ENCODE measurements at places on chromosomes 1 and 21.

DNA sequence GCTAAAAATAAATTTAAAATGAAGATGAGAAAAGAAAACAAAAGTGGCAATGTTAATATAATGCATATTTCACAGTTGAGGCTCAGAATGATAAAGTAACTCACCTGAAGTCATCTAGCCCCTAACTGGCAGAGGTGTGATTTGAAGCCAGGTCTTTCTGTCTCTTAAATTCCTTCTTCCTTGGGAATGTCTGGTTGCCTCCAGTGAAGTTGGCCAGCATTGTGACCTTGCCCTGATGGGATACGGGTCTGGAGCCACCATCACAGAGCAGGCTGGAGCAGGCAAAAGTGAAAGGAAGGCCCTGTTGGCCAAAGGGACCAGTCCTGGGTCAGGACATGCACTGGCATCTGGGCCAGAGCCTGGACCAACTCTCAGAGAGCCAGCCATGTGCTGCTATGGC is 111.7 kb downstream of the EPHB2 start:
- DNase-seq: no peak

- no peak for DNase-seq
Measured at GRCh38 chr1:18093193-18093592, 14.4 kb upstream of the IGSF21 start.

GRCh38 chr1:118117521-118117920 is 67.5 kb downstream of the SPAG17 start:
- DNase-seq: no peak

GRCh38 chr1:113686891-113687618 is 72.2 kb downstream of the PHTF1 start:
- DNase-seq: no peak

DNA sequence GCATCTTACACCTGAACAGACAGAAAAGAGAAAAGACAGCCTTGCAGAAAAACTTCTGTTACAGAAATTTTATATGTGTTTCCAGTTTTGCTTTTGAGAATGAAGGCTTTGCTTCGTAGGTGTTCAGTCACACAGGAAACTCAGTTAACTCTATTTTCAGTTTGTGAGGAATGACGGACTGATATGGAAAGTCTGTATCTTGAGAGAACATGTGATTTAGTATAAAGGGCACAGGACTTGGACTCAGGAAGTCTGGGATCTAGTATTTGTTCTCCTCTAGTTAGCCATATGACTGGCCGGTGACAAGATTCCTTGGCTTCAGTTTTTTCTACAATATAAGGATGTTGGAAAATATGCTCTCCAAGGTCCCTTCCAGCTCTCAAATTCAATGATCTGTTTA is 149.1 kb downstream of the OLFM3 start:
- no peak for DNase-seq

- no peak for DNase-seq
Measured at GRCh38 chr1:181397845-181398244, 85.5 kb upstream of the CACNA1E start.

GRCh38 chr21:44299458-44300261 is at the start of gene PFKL:
TSS of gene PFKL (plus strand) at chr21:44300053. CDS start at chr21:44300106, 53 bp downstream.
- DNase-seq: peak; percentile 39

- no peak for DNase-seq
Measured at GRCh38 chr21:31268090-31268489, 76.0 kb downstream of the TIAM1 start.

GRCh38 chr1:87428367-87428766 is 99.7 kb downstream of the LMO4 start:
- DNase-seq: no peak

DNA sequence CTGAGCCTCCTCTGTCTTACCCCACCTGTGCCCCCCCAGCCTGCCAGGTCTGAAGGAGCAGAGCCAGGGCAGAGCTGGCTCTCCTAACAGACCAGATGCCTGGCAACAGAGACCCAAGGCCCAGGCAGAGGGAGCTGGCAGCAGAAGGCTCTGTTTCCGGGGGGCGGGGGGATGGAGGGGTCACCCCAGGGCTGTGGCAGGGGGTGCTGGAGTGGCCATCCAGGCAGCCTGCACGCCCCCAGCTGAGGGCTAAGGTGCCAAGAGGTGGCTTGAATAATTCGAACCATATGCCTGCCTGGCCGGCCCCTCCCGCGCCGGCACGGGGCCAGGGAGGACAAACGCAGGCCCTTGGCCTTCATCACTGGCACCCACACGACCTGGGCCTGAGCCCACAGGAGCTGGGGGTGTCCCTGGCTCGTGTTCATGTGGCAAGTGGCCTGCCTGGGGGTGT is 16.0 kb upstream of the PLEKHG5 start:
- DNase-seq: no peak

Measured in stimulated activated CD8-positive, alpha-beta memory T cell treated with anti-CD3 and anti-CD28 coated beads, Interleukin-15, amount 100 ng/mL, for 24 hours (primary cell).